Amygdala (tissue), 56 donors: ENCODE measurements at places on chromosomes 2 and 18.

- DNase-seq: no peak
Observed at GRCh38 chr2:205003288-205003687, 458.0 kb downstream of the PARD3B start.

DNA sequence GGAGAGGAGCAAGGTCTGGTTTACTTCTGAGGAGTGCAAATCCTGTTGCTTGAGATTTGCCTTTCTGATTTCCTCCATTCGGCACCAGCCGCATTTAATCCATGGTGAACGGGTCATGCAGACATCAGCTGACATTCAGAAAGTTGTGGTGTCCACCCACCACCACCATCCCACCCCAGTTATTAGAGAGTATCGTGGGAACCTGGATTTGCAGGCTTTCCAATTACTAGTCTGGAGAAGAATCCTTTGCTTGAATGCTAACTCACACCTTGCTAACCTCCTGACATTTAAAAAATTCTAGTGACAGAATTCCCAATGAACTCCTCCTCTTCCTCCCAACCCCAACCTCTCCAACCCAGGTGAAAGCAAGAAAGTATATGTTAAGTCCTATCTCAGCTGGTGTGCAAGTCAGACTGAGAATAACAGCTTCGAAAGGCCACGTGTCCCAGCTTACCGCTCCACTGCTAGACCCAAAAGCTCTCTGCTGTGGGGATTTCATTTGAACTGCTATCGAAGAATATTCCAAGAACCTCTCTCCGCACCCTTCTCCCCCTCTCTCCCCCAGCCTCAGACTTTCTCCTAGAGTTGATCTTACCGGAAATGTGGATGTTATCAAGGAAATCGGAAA is 17.7 kb downstream of the BCL11A start:
- DNase-seq: no peak

- DNase-seq: no peak
Observed at GRCh38 chr18:22790545-22791309, 142.4 kb upstream of the RBBP8 start.

DNA sequence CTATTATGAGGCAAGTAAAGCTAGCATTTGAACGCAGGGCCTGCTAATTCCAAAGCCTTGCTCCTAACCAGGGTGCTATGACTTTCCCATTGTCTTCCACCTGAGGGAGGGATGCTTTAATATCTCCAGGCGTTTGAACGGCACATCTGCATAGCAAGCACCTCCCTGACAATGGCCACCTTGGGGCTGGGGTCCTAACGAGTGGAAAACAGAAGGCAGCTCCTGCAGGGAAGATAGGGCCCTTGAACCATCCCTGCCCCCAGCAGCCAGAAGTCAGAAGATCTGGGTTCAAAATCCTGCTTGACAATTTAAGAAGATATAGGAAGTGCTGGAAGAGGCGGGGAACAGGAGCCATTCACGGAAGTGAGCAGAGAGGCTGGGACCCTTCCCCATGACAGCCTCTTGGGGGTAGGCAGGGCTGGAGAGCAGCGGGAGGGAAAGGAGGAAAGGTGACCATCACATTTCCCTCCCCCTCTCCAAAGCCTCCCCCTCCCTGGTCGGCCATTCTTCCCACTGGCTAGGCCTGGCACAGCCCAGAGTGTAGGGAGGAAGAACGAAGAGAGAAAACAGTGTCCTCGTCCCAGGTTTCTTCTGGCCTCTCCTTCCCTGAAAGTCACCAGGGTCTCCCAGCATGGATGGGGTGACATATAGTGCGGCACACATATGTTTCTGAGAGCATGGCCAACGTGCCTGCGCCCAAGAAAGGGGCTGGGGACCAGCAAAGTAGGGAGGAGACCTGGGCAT is 73.5 kb downstream of the EMX1 start:
- DNase-seq: no peak

DNA sequence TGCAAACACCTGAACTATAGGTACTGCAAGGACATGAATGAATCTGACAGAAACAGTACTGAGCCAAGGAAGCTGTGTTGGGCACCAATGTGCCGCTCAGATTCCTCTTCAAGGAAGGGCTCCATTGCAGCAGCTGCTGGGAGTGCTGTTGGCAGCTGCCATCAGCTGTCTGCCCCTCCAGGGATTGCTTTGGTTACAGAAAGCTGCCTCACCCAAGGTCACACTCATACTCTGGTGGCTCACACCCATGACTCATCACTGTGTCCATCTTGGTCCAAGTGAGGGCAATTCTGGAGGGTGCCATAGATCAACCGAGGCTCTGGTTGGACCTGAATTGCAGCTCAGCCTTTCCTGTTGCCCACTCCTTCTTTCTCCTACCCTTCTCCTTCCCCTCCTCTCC is 24.4 kb upstream of the TRPM8 start:
- no peak for DNase-seq

GRCh38 chr2:209425471-209426071 is 1.7 kb downstream of the MAP2 start:
- DNase-seq: no peak

DNA sequence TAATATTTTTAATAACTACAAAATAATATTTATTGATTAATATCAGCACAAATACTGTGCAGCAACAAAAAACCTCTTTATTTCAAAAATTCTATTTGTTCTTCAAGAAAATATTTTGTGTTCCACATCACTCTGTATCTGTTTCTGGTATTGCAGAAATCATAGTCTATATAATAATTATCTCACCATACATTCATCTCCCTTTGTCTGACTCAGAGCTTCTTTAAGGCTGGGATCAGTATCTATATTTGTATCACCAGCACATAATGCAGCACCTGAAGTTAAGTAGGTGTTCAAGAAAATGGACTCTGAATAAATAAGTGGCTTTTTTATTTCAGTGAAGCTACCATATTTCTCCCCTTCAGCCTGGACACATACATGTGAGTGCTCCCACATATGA is 1.6 kb upstream of the MARCHF4 start:
- DNase-seq: no peak

DNA sequence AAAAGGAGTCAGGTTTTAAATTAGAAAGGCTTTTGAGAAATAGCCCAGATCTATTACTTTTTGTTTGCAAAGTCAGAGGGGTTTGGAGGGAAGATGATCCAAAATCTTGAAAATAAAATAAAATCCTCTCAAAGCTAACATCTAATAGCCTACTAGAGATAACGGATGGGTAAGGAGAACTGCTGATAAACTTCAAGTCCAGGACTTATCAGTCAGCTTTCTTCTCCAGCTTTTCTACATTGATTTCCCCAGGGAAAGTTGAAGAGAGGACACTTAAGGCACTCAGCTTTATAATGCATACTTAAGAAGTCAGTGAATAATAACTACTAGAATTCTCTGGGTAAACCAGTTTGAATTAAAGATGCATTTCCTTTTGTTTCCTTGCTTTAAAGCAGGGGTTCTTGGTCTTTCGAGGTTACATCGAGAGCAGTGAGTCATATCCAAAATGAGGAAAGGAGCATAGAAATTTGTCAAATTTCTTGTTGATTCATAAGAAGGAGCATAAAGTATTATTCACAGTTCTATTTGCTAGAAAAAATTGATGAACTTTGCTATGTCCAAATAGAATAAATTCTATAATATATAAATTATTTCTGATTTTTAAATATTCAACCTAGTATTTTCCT is 43.2 kb upstream of the ITPRID2 start:
- DNase-seq: no peak

- no peak for DNase-seq
Observed at GRCh38 chr2:51723691-51724090, 691.8 kb upstream of the NRXN1 start.

- DNase-seq: no peak
Observed at GRCh38 chr2:67565761-67566160, 168.6 kb downstream of the ETAA1 start.

DNA sequence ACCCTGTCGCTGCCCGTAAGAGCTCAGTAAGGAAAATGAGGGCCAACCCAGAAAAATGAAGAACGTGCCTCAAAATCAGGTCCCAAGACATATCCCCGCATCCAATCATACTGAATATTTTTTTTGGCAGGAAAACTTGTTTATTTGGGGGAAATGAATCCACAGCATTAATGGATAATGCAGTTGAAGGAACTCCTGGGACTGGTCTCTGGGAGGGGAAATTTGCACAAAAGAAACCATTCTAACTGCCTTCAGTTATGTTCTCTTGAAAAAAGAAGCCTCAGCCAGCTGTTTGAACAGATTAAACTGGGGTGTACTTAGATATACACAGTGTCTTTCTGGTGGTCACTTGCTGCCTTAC is 61.3 kb downstream of the SPRED2 start:
- no peak for DNase-seq

- DNase-seq: no peak
Observed at GRCh38 chr2:20992201-20992711, 51.6 kb downstream of the APOB start.

- no peak for DNase-seq
Observed at GRCh38 chr18:3634250-3634939, 184.4 kb downstream of the TGIF1 start.

- DNase-seq: no peak
Observed at GRCh38 chr2:2845806-2846315, 514.8 kb upstream of the MYT1L start.

DNA sequence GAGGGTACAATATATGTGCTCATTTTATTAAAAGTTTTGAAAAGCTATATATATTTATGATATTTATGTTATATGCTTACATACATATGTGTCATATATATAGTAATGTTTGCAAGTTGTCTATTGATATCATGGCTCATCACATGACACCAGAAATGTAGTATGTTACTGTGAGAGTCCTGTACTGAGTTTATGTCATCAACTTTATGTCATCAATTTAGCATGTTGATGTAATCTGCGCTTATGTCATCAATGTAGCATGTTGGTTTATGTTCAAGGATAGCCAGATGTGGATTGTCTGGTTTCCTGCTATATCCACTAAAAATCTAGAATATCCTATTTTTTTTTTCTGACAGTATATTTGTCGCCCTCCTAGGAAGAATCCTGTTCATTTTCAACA is 77.4 kb downstream of the APLF start:
- DNase-seq: no peak

- no peak for DNase-seq
Observed at GRCh38 chr2:227783404-227784138, 30.1 kb upstream of the CCL20 start.

- no peak for DNase-seq
Observed at GRCh38 chr2:149463328-149464002, 124.1 kb downstream of the MMADHC start.

DNA sequence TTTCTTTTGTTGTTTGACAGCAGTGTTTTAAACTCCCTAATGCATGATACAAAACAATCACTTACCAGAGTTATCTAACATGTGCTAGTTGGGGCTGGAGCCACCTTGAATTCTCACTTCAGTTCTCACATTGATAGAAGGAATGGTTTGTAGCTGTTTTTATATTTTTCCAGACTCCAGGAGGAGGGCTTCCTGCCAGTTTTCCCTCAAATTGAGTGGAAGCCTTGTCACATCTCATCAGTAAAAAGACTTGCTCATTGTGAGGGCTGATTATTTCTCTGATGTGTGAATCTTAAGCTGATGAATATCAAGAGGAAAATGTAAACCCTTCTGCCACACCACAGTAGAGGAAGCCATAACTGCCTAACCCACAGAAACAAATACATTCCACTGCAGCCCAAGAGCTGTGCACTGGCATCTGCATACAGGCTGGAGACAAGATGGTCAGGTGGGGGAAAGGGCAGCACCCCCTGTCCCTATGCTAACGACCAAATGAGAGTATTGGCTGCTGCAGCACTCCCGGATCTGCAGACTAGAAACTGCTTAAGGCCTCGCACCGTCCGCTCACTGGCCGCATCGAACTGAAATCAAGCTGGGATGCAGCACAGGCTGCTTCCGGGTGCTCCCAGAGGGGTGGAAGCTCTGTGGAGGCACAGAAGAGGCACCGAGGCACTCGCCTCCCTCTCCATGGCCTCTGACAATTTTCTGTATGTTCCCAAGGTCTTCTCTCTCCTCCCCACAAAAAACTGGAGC is 73.7 kb upstream of the TPO start:
- no peak for DNase-seq

- no peak for DNase-seq
Observed at GRCh38 chr2:96565111-96565510, 28.6 kb downstream of the ARID5A start.

DNA sequence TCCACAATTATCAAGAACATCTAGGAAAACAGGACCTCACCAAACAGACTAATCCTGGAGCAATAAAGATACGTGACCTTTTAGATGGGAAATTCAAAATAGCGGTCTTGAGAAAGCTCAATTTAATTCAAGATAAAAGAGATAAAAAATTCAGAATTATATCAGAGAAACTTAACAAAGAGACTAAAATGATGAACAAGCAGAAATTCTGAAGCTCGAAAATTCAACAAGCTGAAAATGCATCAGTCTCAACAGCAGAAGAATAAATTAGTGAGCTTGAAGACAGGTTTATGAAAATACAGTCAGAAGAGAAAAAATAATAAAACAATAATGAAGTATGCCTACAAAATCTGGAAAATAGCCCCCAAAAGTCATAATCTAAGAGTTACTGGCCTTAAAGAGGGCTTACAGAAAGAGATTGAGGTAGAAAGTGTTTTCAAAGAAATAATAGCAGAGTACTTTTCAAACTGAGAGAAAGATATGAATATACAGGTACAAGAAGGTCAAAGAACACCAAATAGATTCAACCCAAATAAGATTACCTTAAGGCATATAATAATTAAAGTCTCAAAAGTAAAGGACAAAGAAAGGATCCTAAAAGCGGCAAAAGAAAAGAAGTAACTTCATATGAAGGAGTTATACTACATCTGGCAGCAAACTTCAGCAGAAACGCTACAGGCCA is 13.2 kb downstream of the ORC4 start:
- no peak for DNase-seq

DNA sequence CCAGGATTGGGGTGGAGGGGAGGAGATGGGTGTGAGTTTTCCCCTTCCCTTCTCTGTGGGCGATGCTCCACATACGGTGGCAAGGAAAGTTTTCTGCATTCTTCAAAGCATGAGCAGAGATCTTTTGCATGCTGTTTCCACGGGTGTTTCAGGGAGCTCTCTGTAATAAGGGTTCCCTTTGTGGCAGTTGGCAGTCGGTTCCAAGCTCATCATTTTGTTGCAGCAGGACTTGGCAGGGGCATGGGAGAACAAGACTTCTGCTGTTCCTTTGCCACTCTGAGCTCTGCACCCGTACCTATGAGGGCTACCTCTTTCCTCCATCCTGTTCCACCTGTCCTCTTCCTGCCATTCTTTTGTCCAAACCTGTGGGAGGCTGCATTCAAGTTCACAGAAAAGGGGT is 71.3 kb upstream of the SPRED2 start:
- DNase-seq: no peak

GRCh38 chr2:219997341-219997851 is 370.0 kb downstream of the SLC4A3 start:
- no peak for DNase-seq

- DNase-seq: no peak
Observed at GRCh38 chr2:114925296-114926255, 483.1 kb downstream of the DPP10 start.

DNA sequence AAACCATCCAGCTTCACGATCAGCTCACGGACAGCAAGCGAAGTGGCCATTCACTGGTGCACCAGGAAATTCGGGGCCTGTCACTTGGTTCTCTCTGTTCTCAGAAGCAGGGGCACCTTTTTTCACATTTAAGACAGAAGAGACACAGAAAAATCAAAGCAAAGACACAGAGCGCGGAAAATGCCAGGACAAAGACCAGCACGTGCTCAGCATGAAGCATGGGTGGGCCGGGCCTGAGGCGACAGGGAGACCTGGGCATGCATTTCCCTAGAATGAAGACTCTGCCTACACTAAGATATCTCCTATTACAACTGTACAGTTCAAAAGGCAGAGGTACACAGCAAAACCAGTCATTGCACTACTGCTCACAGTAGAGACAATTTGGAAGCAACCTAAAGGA is 117.4 kb upstream of the ID2 start:
- DNase-seq: no peak

- DNase-seq: no peak
Observed at GRCh38 chr2:109162999-109163398, 34.0 kb downstream of the SH3RF3 start.
